Lower lobe of right lung (tissue), 2 donors: ENCODE measurements at places on chromosomes 4 and X. TPM values are rescaled to one million over a fixed set of nuclear protein-coding genes. Genes with fewer than 3 reads are reported as not detected.

Gene RPL9
- total RNA-seq: 1,277 TPM

Gene TMEM35A
- total RNA-seq: 1.5 TPM

Gene AVPR2
- total RNA-seq: 1.9 TPM

Gene MSANTD1
- total RNA-seq: 1.9 TPM
